ENCODE measurements at places on chromosomes 2 and 18.

GRCh38 chr2:147231607-147232006 is 613.2 kb upstream of the ACVR2A start:
- no peak for DNase-seq

- no peak for DNase-seq
Measured at GRCh38 chr2:233399306-233400225, 45.3 kb downstream of the DGKD start.

DNA sequence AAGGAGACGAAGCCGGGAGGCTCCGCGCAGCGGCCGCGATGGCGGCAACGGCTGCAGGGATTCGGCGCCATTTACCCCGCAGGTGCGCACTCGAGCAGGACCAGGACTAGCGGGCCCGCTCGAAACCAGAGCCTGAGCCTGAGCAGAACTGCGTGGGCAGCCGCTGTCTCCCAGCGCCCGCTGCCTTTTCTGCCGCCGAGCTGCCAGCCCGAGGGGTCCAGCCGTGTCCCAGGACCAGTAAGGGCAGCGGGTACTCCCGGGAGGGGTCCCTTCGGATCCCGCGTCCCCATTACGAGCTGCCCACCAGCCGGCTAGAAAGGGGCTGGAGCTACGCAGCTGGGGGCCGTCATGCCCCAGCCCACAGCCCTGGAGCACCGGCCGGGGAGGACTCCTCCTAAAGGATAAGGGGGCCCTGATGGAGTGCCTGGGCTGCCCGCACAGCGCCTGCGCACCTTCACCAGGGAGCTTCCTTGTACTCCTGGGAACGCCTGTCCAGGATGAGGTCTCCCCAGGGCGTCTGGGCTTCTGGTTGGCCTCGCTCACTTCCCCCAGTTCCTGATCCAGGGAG is 9.9 kb downstream of the ALPP start:
- no peak for DNase-seq

- no peak for DNase-seq
Measured at GRCh38 chr2:109497463-109497862, 116.3 kb downstream of the SEPTIN10 start.

DNA sequence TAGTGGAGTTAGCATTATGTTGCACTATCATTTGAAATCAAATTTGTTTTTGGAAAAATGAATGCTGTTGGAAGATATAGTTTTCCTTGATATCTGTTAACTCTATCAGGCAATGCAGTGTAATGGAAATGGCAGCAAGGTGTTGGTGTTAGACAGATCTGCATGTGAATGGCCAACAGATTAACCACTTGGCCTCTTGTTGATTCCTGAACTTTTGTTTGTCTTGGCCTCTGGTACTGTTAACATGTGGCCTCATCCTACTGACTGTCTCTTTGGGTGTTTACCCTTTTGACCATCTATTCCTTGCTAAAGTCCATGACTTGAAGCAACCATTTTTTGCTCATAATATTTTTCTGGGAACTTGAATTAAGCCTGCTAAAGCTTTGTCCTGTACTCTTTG is 110.2 kb upstream of the CDH2 start:
- no peak for DNase-seq

DNA sequence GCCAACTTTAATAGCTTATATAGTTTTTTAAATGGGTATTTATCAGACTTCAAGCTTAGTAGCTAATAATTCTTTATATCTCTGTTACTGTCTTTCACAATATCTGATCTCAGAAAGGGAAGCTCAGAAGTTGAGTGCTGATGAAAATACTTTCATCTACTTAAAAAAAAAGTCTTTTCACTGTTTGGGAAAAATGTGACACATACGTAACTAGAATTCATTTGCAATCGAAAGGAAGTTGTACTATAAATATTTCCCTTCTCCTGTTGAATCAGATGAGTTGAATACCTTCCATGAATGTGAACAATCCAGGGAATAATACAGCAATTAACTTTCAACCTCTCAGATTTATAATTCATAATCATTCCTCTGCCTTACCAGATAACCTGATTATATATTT is 811 bp upstream of the SCG2 start:
- no peak for DNase-seq

GRCh38 chr2:57981083-57981768 is 65.4 kb upstream of the VRK2 start:
- no peak for DNase-seq

GRCh38 chr2:196808083-196808665 is 981 bp downstream of the C2orf66 start:
- no peak for DNase-seq

DNA sequence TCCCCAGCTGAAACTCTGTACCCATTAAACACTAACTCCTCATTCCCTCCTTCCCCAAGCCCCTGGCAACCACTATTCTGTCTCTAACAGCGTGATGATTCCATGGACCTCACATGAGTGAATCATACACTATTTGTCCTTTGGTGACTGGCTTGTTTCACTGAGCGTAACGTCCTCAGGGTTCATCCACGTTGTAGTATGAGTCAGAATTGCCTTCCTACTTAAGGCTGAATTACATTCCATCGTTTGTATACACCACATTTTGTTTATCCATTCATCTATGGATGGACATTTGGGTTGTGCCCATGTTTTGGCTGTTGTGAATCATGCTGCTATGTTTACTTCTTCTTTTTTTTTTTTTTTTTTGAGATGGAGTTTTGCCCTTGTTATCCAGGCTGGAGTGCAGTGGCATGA is 19.6 kb upstream of the CABLES1 start:
- no peak for DNase-seq

DNA sequence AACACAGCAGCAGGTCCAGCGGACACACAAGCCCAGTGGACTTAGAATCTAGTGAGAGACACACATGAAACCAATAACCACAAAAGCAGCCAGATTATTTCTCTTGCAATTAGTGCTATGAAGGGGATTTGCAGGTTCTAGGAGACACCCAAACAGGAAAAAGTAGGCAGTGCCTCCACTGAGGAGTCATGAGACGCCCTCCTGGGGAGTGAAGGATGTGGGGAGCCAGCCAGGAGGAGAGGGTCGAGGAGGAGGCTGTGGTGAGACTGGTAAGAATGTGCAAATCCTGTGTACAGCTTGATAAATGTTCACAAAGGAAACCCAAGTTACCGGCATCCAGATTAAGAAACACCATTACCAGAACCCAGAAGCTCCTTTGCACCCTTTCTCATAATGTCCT is 2.7 kb upstream of the CAPN13 start:
- no peak for DNase-seq

GRCh38 chr2:66869076-66869475 is 434.2 kb downstream of the MEIS1 start:
- no peak for DNase-seq

- no peak for DNase-seq
Measured at GRCh38 chr18:43800584-43800983, 523.3 kb upstream of the SYT4 start.

DNA sequence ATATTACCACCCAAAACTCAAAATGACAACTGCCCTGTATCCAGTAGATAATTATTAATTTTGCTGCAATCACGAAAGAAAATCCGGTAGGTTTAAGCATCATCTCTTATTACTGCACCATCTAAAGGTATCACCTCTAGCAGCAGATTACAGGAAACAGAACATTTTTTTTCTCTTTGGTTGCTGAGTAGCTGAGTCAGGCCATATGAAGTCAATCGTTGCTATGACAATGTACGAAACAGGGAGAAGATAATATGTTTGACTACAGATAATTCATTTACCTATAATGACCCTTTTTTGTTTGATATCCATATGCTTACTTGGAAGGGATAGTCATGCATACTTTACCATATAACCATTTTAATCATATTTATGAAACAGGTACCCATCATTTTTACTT is 831.6 kb upstream of the CHAC2 start:
- no peak for DNase-seq

DNA sequence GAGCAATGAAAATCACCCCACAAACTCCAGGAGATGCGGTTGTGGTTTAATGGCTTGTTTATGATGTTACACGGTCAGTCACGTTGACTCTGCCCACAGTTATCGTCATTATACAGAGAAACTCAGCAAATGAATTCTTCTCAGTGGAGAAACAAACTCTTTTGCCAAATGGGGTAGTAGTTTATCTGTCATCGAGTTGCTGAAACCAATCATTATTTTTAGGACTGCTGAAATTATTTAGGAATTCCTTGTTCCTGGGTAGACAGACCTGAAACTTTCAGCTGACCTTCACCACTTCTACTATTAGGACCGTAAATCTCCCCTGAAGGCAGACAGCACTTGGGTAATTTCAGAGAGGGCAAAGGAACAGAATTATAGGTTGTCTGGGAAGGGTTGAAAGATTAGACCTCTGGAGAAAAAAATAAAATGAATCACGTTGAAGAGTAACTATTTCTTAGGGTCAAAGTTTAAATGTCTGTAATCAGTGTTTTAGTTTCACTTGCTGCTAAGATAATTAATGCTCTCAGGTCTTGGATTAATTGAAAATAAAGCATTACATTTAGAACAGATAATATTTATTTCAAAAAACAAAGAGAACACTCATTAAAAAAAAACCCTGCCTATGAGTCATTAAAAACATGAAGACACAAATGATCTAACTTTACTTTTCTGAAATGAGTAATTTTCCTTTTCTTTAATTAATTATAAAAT is 52.1 kb upstream of the LYPD6 start:
- DNase-seq, result no peak

GRCh38 chr2:223418131-223418530 is 184.0 kb downstream of the SCG2 start:
- DNase-seq, result no peak

DNA sequence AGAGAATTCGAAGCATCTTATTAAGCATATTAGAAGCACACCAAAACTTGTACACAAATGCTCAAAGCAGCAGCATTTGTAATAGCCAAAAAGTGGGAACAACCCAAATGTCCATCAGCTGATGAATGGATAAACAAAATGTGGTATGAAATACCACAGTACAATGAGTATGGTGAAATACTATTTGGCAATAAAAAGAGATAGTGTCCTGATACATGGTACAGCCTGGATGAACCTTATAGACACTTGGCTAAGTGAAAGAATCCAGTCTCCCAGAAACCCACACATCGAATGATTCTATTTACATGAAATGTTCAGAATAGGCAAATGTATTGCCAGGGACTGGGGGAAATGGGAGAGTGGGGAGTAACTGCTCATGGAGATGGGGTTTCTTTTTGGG is 3.0 kb downstream of the SPATA3 start:
- DNase-seq, result no peak

- DNase-seq, result no peak
Measured at GRCh38 chr2:234858145-234858544, 93.7 kb upstream of the SH3BP4 start.

- DNase-seq, result no peak
Measured at GRCh38 chr2:161419638-161420190, 3.6 kb downstream of the TBR1 start.

GRCh38 chr18:42131066-42131929 is 176.3 kb downstream of the PIK3C3 start:
- peak; percentile 77 for DNase-seq

DNA sequence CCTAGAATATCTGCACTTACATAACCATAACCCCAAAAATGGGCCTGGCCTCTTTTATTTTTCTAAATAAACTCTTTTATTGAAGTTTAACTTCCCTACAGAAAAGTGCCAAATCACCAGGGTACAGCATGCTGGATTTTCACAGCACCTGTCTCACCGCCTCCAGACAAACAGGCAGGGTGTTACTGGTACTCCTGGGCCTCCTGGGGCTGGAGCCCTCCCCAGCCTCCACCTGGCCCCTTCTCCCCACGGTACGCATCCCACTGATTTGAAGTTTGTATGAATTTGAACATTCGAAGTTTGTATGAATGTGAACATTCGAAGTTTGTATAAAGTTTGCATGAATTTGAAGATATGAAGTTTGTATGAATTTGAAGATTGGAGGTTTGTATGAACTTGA is 232.1 kb downstream of the NDUFA10 start:
- no peak for DNase-seq

GRCh38 chr18:31497836-31498573 is at the start of gene DSG2:
TSS of gene DSG2 (plus strand) at chr18:31498177. CDS start at chr18:31498252, 75 bp downstream.
- peak; percentile 57 for DNase-seq

- no peak for DNase-seq
Measured at GRCh38 chr18:77528872-77529271, 279.2 kb downstream of the GALR1 start.

DNA sequence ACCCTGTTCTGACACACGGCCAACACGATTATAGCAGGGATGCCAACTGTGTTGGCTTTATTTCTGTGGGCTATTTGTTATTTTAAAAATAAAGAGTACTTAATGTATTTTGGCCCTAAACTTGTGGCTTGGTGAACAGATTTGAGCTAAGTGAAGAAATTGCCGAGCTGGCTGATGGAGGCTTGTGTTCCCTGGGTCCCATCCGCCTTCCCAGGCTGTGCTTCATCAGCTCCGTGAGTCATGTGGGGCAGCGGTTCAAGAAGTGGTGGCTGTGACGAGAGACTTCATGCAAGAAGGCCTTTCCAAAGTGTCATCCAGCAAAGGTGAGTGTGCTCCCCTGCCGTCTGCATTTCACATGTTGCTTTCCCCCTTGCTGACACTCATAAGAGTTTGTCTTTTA is 73.6 kb upstream of the NCK2 start:
- no peak for DNase-seq

- DNase-seq, result no peak
Measured at GRCh38 chr18:53920312-53921075, 304.0 kb downstream of the MBD2 start.

GRCh38 chr2:101882769-101883307 is 108.9 kb upstream of the IL1R2 start:
- DNase-seq, result no peak

- DNase-seq, result no peak
Measured at GRCh38 chr2:37711308-37711731, 39.9 kb upstream of the CDC42EP3 start.

DNA sequence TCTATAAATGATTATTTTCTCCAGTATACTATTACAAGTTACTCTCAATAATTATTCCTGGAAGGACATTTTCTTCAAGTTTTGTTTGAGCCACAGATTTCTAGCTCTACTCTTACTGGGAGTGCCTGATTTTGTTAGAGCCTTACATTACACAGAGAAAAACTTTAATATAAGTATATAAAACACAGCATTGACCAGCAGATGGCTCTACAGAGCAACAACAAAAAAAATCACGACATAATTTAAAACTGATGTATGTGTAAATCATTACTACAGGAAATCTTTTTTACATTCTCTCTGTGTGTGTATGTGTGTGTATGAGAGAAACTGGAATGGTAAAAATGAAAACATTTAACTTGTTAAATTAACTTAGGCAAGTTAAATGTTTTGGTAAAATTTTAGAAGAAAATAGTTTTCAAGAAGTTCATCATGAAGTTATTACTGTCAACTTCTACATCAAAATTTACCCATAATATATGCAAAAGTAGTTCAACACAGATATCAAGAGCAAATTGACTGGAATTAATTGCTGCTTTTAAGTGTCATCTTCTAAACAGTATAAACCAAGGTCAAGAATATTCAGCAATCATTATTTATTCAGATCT is 103.3 kb downstream of the MDH1 start:
- DNase-seq, result no peak

Measured in COR-L47 (cell line).